H1 (cell line): ENCODE measurements at places on chromosomes 1 and 21. TPM values are rescaled to one million over a fixed set of nuclear protein-coding genes. Genes with fewer than 3 reads are reported as not detected.
A peak's percentile ranks its signal among the peaks of the same experiment; 100 is the strongest.

The TRAF3IP3 gene
- total RNA-seq: not detected in 2 replicates

The MYOM3 gene
- 0.09 and 0.36 TPM in 2 replicates for total RNA-seq

The STIL gene
- total RNA-seq: 25.1 and 26.5 TPM in 2 replicates

The ARMH1 gene
- total RNA-seq: 0.63 and 0.82 TPM in 2 replicates

The OLFML3 gene
- total RNA-seq: 55.3 and 56.0 TPM in 2 replicates

The MRAP gene
- not detected in 2 replicates for total RNA-seq

The PRAMEF15 gene
- not detected in 2 replicates for total RNA-seq

The GPR37L1 gene
- 0.08 and 0.13 TPM in 2 replicates for total RNA-seq

DNA sequence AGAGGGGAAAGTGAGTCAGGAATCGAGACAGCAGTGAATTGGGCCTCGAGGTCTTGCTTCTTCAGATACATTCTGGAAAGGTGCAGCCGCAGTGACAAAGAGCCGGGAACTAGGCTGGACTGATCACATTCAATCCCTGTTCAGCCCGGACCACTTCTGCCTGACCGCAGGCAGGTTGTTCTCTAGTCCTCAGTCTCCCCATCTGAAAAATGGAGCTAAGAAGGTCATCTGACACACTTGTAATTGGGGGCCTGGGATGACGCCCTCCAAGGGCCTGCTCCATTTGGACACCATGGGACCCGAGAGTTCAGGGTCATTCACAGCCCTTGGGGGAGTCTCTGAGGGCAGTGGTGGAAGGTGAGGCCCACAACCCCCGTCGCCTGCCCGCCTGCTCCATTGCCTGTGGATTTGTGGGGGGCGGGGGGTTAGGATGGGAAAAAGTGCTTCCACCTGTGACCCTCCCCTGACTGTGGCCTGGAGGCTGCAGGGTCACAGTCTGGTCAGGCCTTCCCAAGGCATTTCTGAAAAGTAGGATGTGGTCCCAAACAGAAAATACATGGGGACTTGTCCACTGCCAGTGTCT lies 87.9 kb upstream of the CSF3R start:
- no peak for DNase-seq

- no peak for DNase-seq
These were observed 109.5 kb downstream of the KCNK1 start for GRCh38 chr1:233723387-233723786.

DNA sequence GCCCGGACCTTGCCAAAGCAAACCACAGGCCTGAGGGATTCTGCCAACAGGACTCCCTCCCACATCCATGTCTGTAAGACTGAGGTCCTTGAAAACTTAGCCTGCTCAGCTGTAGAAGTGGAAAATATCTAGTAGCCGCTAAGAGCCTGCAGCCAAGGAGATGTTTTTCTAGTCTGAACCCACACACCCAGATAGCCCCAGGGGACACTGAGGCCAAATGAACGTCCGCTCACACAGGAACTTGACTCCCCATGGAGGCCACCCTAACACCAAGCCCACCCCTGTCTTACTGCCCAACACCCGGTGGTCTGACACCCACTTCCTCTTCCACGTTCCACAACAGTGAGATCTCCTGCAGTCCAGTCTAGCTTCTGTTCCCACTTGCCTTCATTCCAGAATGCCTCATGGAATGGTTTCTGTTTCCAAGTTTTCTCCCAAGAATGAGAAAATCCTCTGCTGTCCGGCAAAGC lies 174.8 kb downstream of the PLPP3 start:
- no peak for DNase-seq

DNA sequence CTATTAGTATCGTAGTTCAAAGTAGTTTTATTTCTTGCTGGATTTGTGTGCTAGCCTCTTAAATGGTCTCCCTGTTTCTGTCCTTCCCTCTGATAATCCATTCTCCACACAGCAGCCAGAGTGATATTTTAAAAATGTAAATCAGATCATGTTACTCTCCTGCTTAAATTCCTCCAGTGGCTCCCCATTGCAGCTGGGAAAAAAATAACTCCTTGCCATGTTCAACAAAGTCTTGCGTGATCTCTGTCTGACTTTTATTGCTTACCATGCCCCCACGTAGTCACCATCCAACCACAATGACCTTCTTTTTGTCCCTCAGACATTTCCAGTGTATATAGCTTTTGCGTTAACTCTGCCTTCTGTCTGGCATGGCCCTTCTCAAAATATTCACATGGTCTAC lies 178.8 kb downstream of the FGGY start:
- no peak for DNase-seq

- peak; percentile 65 for DNase-seq
These were observed at the start of gene C1orf116 for GRCh38 chr1:207032528-207033017. Gene C1orf116 (minus strand): TSS chr1:207032756. CDS start chr1:207027598, 5,158 bp downstream.

DNA sequence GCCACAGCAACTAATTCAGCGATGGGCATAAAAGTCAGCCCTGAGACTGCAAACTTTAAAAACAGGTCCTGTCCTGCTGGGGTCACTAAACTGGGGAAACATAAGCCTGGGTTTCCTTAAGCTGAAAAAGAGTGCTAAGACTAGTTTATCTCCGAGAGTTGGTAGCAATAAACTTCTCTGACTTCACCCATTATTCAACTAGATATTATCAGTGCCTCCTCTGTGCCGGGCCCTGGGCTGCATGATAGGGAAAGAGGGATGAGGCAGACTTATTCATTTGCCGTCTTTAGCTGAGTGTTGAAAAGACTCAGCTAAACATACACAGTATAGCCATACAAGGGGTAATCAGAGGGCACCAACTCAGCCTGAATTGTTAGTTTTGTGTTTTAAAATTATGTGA lies 33.0 kb downstream of the AK2 start:
- no peak for DNase-seq

DNA sequence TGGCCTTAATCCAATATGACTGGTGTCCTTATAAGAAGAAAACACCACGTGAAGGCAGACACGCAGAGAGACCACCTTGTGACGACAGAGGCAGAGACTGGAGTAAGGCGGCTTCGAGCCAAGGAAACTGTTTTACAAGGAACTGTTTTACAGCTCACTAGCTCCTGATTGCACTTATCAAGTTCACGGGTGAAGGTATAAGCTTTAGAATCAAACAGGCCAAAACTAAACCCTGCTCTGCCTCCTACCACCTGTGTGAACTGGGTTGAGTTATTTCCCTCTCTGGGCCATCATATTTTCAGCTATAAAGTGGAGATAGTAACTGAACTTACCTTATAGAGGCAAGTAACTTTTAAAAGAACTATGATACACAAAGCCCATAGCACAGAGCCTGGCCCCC lies 166.9 kb upstream of the NFIA start:
- DNase-seq: no peak

DNA sequence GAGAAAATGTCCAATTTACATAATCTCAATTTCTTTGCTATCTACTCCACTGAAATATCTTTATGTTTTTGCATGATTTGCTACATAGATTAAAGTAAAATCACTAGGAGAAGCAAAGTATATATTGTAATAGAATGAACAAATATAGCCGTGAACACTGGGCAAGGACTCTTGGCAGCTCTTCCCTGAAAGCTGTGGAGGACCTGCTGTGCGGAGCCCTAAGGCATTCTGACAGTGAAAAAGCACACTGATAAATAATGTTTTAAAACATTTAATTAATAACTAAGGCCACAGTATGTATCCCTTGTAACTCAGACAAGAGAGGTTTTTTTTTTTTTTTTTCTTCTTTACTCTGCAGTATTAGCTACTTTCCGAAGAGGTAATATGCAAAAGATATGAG lies 256.1 kb upstream of the DPYD start:
- DNase-seq: no peak

GRCh38 chr1:197303463-197303862 lies 35.4 kb downstream of the CRB1 start:
- no peak for DNase-seq

- no peak for DNase-seq
These were observed 923 bp upstream of the SHC1 start for GRCh38 chr1:154971341-154971998.

- DNase-seq: no peak
These were observed 36.3 kb upstream of the NFASC start for GRCh38 chr1:204834336-204834735.

DNA sequence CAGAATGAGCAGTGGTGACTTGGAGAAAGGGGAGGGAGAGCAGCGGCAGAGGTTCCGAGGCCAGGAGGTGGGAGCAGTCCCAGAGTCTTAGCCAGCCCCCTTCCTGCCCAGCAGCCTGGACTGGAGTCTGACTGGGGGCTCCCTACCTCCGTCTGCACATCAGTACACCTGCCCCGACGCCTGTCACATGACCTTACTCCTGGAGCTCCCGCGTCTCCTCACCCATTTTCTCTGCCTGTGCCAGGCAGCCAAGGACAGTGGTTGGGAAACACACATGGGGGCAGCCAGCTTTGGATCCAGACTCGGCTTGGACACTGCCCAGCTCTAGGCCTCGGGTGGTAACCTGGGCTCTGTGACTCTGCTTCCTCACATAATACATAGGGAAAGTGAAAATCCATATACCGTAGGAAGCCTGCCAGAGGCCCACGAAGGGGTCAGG lies 16.9 kb downstream of the ACTRT2 start:
- DNase-seq: no peak

DNA sequence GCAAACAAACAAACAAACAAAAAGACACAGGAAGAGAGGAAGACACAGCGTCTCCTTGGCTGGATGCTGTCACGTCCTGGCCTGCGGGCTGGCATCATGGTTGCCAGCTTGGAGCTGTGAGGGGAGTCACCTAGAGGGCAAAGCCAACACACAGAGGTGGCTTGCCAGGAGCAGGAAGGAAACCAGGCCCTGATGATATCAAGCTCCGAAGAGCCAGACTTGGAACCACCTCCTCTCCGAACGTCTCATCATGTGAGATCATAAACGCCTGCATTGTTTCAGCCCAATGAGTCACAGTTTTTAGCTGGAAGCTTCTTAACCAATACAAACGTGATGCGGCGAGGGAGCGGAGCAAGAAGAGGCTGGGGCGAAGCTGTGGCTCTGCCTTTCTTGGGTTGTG lies 8.7 kb downstream of the PLA2G2D start:
- no peak for DNase-seq

DNA sequence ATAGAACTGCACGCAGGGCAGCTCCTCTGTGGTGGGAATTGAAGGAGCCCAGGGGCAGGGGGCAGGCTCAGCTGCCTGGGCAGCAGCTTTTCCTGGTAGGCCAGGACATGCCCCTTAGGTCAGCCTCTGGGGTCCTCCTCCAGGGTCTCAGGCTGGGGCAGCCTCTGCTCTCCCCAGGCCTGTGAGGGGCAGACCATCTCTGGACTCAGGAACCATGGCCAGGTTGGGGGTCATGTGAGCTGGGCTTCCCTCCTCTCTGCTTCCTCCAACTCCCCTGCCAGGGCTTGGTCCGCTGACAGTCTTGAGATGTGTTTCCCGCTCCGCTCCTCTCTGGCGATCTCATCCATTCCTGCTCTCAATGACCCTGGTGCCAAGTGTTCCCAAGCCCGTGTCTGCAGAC lies 5.7 kb downstream of the C1orf210 start:
- no peak for DNase-seq

DNA sequence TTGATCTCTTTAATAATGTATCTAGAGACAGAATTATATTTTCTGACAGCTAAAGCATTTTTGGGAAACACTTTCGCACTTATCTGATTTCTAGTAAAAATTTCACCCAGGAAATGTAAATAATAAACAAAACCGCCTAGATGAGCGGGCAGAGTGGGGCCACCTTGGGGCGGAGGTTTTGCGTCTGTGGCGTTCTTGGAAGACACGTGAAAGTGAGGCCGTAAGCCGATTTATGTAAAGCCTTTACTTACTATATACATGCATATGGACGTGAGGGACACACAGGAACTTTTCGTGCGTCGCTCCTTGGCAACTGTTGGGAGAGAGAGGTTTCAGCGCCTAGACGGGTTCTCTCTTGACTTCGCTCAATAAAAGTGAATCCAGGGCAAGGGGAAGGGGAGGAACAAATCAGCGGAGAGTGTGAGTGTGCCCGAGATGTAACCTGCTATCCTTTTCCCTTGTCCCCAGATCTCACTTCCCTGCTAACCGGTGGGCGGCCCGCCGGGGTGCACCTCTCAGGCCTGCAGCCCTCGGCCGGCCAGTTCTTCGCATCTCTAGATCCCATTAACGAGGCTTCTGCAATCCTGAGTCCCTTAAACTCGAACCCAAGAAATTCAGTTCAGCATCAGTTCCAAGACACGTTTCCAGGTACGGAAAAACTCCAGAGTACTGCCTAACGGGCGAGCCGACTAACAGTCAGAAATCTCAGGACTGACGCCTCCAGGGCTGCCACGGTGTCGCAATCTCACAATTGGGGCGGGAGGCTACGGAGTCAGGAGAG lies 1.7 kb downstream of the HLX start:
- DNase-seq: no peak

DNA sequence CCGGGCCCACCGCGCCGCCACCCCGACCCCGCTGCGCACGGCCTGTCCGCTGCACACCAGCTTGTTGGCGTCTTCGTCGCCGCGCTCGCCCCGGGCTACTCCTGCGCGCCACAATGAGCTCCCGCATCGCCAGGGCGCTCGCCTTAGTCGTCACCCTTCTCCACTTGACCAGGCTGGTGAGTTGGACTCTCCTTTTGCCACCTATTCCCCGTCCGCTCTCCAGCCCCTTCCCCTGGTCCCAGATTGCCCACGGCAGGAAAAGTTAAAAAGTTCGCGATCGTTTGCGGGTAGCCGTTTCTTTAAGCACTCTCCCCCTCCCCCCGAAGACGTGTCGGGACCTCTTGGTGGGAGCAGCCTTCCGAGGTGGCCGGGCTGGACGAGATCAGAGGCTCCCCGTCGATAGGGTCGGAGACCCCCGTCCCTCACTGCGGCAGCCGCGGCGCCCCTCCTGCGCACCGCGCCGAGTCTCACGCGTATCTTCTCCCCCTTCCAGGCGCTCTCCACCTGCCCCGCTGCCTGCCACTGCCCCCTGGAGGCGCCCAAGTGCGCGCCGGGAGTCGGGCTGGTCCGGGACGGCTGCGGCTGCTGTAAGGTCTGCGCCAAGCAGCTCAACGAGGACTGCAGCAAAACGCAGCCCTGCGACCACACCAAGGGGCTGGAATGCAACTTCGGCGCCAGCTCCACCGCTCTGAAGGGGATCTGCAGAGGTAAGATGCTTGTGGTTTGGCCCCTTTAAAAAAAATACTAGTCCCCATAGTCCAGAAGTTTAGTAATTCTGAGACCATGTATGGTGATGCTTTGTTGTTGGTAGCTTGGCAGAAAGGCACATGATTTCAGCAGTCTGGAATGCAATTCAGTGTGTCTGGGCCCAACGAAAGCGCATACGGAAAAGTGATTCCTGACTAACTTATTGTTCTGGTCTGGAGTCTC lies 576 bp downstream of the CCN1 start:
- DNase-seq: peak; percentile 82

- peak; percentile 48 for DNase-seq
These were observed 316.9 kb downstream of the CTH start for GRCh38 chr1:70727886-70728489.

- no peak for DNase-seq
These were observed 104.5 kb upstream of the FMN2 start for GRCh38 chr1:239987103-239987745.

- peak; percentile 73 for DNase-seq
These were observed 94.2 kb downstream of the PRKAB2 start for GRCh38 chr1:147077936-147078605.

GRCh38 chr1:151585622-151586021 lies 26.2 kb upstream of the SNX27 start:
- no peak for DNase-seq

- DNase-seq: no peak
These were observed 3.1 kb downstream of the KCTD3 start for GRCh38 chr1:215569986-215570824.
